ENCODE measurements at places on chromosomes 2 and 18. TPM values are rescaled to one million over a fixed set of nuclear protein-coding genes. Genes with fewer than 3 reads are reported as not detected.

- peaks cover 4% of the 10 kb centered on the region for H3K4me1 ChIP-seq
- no peak for DNase-seq
- no peaks in the 10 kb centered on the region for H3K27me3 ChIP-seq
- no peak overlapping the region for H3K27ac ChIP-seq
- no peak overlapping the region for H3K4me3 ChIP-seq
- no peaks in the 10 kb centered on the region for H3K36me3 ChIP-seq
Observed at GRCh38 chr2:223219872-223220657, 168.1 kb downstream of the KCNE4 start.

DNA sequence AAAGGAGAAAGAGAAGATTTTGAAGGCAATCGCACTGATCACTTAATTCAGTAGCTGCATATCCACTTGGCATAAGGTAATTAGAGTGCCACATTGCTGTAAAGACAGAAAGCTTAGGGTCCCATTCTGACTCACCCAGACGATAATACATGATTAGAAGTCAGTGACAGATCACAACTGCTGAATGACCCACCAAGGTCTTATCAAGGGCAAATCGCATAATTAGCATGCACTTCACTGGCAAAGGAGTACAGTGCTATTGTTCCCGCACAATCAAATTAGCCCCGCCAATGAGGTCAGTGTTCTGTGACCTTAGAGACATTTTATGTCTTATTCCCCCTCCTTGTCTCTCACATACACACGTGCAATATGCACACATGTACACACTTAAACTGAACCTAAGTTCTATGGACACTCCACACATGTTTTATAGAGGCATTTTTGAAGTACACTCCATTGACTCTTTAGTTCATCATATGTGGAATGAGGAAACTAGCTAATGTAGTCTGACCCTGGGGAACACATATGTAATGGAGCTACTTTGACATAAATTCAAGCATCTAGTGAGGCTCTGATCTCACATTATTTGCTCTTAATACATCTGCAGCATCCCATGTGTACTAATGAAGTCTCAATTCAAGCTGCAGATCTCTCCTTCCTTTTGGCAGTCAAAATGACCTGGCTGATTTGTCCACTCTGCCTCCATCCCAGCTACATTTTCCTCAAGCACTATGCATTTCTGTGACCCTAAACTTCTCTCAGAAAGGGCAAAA is 673.8 kb upstream of the FANCL start:
- no peak for DNase-seq
- no peak overlapping the region for H3K4me3 ChIP-seq
- H3K4me1 ChIP-seq: peaks cover 30% of the 10 kb centered on the region
- H3K36me3 ChIP-seq: no peaks in the 10 kb centered on the region
- H3K27ac ChIP-seq: no peak overlapping the region

Gene MROH2A
- total RNA-seq: not detected

DNA sequence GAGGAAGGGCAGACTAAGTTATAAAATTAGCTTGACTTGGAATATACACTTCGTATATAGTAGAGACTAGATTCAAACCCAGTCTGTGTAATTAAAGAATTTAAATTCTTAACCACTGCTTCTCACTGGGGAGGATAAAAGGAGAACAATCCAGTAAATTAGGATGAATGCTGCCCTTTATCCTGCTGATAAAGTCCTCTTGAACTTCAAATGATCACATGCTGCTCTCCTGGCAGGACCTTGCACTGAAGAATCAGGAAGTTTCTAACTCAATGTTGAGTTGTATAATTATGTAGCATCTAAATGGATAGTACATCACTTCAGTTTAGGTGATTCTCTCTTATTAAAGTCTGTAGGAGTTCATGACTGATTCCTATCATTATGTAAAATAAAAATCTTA is 1179.7 kb downstream of the DSC3 start:
- no peaks in the 10 kb centered on the region for H3K4me1 ChIP-seq
- H3K36me3 ChIP-seq: no peaks in the 10 kb centered on the region
- no peaks in the 10 kb centered on the region for H3K27me3 ChIP-seq
- no peak for DNase-seq
- H3K4me3 ChIP-seq: no peak overlapping the region

DNA sequence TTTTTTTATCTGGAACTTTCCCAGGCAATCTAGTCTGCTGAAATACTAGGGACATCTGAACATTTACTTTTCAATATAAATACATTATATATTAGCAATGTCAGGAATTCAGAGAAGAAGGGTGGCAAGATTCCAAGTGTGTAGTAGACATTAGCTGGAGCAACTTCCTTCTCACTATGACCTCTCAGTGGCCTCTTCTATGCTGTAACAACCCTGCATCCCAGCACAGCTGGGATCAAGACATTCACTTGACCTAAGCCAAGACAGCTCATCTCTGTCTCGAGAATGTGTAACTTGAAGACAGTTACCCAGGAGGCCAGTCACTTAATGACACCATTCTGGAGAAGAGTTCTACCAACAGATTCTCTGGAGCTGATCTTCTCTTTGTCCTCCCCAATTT is 61.7 kb upstream of the RALBP1 start:
- H3K4me3 ChIP-seq: no peak overlapping the region
- H3K36me3 ChIP-seq: no peaks in the 10 kb centered on the region
- H3K27me3 ChIP-seq: no peaks in the 10 kb centered on the region
- H3K27ac ChIP-seq: no peak overlapping the region
- no peak for DNase-seq
- peaks cover 22% of the 10 kb centered on the region for H3K4me1 ChIP-seq

Gene CHMP1B
- total RNA-seq: 32.9 TPM

Gene LONRF2
- 0.81 TPM for total RNA-seq
